ENCODE measurements at places on chromosomes 3 and 15.

GRCh38 chr3:160616716-160617115, 51.3 kb upstream of the KPNA4 start:
- DNase-seq: no peak

DNA sequence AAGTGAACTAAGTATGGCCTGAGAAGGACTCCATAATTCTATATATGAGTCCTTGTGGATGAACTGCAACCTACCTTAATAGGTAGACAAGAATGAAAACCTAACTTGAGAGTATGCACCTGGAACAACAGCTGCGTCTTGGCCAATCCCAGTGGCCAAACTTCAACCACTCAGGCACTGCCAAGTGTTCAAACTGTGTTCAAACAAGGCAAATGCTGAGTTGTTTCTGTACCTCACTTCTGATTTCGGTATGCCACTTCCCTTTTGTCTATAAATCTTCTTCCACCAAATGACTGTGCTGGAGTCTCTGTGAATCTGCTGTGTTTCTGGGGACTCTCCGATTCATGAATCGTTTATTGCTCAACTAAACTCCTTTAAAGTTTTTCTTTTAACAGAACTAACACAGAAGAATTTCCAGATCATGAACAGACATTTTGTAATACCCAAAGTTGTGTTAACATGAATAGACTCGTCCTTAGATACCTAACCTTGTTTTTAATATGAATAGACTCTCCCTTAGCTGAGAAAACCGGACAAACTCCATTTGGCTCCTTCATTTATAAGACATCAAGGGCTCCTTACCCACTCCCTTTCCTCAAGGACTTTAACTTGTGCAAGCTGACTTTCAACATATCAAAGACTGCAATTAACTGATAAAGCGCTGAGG, 4.1 kb downstream of the ZNF717 start:
- no peak for DNase-seq

- DNase-seq: no peak
Measured at GRCh38 chr3:24686808-24687207, 192.2 kb upstream of the THRB start.

DNA sequence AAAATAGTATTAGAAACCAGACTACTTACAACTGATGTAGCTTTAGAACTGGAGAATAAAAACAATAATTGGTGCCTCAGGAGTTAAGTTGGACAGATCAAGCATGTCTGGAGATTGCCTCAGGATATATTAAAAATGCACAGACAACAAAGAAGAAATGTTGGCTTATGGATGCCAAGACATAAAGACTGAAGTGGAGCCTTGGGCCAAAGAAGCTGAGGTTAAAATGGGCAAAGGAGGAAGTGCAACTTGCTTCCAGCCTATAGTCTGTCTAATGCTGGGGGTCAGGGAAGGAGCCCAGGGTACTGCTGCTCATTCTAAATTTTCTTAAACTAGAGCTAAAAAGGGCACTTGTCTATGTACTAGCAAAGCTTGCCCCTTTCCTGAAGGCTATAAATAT, 77.5 kb downstream of the ESYT3 start:
- DNase-seq: no peak
